Activated gamma-delta T cell treated with anti-CD3 and anti-CD28 coated beads, Interleukin-2, amount 50 U/mL, for 16 hours (primary cell): ENCODE measurements at places on chromosomes 2 and 18.
A peak's percentile ranks its signal among the peaks of the same experiment; 100 is the strongest.

DNA sequence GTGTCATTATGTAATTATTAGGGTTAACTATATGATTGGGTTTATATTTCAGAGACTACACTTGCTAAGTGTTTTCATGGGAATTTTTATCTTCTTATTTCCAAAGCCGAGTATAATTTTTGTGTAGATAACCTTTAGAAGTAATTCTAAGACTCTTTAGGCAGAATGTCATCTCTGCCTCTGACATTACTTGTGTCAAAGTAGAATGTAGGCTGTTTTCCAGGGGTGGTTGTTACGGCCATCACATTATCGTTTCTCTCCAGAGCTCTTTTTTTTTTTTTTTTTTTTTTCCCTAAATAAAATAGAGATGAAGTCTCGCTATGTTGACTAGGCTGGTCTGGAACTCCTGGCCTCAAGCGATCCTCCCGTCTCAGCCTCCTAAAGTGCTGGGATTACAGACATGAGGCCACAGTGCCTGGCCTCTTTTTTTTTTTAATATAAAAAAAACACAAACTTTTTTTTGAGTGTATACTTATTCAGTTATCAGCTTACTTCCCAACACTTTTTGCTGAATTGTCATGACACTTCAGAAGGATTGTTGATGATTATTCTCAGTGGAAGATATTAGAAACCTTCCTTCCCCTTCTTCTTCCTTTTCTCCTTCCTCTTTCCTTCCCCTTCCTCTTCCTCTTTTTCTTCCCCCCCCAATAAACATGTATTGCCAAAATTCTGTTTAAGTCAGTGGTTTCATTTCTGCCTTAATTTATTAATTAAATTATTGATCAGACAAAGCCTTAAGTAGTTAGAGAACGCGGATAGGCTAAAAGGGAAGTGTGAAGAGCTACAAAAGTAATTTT, 2.3 kb downstream of the PIKFYVE start:
- DNase-seq = no peak

GRCh38 chr2:61281321-61281720, 119.3 kb downstream of the C2orf74 start:
- DNase-seq = no peak

DNA sequence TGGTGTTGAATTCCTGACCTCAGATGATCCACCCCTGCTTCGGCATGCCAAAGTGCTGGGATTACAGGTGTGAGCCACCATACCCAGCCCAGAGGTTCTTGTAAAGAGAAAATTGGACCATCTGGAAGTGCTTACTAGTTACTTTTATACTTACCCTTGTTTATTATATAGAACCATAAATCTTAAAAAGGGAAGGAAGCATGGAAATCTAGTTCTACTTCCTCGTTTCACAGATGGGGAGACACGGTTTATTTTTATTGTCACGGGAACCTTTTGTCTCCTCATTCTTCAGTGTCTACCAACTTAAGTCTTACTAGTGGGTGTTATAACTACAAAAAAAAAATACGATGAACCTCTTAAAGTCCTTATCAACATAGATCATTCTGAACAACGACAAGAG, 45.8 kb upstream of the PDK1 start:
- DNase-seq = no peak

- no peak for DNase-seq
These were observed 14.9 kb downstream of the PPP3R1 start for GRCh38 chr2:68237404-68237803.

DNA sequence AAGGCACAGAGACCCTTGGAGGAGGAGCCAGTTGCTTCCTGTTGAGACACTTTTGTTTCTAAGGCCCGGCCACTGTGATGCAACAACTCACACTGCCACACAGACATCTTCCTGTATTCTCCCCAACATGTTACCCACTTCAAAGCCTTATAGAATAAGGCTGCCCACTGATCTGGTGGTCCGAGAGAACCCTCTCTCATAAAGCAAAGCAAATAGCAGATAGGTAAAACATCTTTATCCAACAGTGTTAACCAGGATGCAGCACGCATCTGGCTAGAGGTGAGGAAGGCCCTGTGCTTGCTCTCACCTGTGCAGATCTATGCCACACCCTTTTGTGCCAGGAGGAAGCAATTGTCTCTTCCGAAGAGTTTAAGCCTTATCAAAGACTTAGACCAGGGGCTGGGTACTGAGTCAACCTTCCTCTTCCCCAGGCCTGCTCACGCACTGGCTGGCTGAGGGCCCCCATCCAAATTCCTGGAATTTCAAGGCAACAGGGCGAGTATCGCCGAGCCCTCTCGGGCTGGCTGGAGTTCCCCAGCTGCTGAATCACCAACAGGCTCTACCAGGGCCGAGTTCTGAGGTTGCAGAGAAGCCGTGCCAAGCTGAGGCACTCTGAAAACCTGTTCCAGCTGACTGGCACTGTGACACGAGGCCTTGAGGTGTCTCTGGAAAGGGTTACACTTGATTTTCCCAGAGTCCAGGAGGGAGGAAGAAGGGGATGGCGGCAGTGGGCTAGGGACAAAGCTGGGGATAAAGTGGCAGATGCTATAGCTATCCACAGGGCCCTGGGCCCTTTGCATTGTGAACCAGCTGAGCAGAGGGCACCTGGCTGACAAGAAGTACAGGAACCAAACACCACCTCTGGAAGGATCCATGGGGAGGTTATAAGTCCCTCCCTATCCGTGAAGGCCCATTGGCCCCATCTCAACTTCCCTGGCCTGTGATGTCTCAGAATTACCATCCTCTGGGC, 29.3 kb downstream of the TGFA start:
- DNase-seq = peak; percentile 13

DNA sequence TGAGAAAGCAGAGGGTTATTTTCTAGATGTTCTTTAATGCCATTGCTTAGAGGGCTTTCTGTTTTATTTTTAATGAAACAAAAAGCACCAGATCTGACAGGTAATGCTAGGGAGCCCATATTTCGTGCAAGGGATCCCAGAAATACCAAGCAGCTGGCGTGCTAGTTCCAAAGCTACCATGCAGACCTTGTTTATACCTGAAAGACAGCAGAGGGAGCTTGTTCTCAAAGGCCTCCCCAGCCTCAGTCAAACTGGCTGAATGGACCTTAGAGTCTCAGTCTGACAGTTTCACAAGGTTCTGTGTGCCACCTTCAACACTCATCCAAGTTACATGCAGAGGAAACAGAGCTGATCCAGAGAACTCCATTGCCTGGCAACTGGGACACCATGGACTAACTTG, 48.6 kb downstream of the GALNT14 start:
- no peak for DNase-seq

DNA sequence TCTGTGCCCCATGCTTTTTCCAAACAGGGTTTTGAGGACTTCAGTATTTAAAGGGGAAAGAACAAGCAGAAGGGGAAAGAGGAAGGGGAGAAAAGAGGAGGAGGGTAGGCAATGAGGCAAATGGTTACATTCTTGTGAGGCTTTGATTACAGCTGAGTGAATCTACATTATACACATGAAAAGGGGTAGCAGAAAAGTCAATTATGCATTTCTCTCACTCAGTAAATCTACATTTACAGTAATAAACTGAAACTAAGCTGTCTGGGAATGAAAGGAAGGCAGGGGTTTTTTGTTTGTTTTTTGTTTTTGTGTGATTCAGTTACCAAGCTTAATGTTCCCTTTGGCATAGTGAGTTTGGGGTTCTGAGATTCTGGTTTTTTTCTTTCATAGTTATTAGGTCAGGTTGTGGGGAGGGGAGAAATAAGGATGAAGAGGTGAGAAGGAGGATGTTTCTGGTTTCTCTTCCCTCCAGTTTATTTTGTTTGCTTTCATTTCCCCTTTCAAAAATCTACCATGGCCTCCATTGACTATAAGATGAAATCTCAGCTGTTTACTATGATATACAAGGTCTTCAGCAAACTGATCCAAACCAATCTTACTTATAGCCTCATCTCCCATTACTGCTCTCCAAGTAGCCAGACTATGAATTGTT, 18.7 kb downstream of the C18orf63 start:
- no peak for DNase-seq

GRCh38 chr2:60105906-60106305, 447.5 kb downstream of the BCL11A start:
- DNase-seq = no peak

DNA sequence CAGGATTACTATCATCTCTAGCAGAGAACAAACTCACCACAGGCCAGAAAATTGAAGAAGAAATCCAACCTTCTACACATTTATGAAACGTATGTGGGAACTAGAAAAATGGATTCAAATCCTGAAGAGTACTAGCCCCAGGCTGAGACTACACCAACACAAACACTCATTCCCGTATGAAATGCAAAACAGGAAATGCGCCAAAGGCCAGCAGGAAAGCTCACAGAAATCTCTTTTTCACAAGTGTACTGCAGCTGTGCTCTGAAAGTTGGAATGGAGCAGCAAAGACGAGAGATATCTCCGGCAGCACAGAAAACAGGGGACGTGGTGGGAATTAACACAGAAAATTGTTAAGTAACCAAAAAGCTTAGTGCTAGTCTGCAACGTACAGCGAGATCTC, 913.5 kb downstream of the TDRD15 start:
- DNase-seq = no peak

DNA sequence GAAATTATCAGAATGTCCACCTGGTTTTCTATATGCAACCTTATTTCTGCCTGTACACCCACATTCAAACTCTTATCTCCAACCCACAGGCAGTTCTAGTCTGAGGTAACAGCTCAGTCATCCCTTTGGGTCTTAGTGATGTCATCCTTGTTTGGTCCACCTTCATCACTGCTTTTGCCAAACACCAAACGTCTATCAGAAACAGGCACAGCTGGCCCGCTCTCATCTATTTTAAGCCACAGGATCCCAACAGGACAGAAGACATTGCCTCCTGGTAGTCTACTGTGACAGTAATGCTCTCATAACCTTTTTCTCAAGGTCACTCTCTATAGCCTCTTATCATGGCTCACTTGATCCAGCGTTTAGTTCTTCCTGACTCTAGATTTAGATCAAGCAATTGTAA, 99.0 kb upstream of the CHAC2 start:
- DNase-seq = no peak

GRCh38 chr2:181396256-181397123, 60.7 kb upstream of the ITGA4 start:
- no peak for DNase-seq

GRCh38 chr2:39289609-39290008, 45.8 kb upstream of the CDKL4 start:
- DNase-seq = no peak

DNA sequence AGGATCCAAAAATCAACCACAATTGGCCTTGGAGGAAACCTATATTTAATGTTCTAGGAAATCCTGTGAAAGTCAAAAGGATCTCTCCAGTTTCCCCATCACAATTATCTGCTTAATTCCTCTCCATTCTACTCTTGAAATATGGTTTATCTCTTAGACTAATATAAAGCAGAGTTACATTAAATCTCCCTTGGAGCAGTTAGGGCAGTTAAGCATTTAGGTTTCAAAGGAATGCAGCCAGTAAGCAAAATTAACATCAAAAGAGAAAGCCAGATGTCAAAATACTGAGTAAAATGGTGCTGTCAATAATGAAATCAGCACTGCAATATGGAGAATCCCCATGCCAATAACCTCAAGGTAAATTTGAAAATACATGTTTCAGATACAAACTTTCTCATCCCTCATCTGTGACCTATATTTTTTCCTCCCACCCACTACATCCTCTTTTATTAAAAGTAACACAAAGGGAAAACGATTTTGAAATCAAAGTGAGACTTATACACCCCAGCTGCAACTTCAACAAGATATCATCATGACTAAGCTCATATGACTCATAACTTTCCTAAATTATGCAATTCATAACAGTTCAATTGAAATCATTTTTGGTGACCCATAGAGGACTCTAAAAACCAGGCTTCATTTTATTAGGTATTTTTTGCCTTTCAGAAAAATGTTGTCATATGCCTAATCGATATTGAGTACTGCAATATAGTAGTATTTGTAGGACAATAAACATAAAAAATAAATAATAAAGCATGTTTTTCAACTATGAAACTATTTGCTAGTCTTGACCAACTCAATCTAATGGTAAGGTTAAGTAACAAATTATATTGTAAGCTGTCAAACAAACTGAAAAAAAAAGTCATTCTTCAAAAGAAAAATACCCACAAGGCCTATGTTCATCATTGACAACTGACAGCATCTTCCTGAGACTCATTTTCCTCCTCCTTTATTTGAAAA, 3.1 kb downstream of the ADAM17 start:
- no peak for DNase-seq
